Bronchial epithelial cell (primary cell): ENCODE measurements at places on chromosomes 12 and 14.

DNA sequence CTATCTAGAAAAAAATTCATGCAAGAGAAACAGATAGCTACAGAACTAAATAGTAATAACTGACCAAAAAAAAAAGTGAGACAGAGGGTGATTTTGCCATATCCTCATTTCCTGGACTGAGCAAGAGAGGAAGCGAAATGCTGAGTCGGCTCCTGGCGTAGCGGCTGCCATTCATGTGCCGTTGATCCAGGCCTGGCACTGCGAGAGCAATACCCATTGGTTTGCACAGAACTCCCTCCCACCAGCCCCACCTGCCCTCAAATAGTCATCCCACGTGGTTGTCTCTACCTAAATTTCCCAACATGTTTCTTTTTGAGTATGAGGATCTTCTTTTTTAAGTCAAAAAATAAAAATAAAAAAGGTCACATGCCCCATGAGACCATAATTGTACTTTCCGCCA is 9.4 kb upstream of the WNT5B start:
- no peak for DNase-seq

GRCh38 chr12:124411281-124411878 is 116.5 kb downstream of the RFLNA start:
- DNase-seq: peak; percentile 83

DNA sequence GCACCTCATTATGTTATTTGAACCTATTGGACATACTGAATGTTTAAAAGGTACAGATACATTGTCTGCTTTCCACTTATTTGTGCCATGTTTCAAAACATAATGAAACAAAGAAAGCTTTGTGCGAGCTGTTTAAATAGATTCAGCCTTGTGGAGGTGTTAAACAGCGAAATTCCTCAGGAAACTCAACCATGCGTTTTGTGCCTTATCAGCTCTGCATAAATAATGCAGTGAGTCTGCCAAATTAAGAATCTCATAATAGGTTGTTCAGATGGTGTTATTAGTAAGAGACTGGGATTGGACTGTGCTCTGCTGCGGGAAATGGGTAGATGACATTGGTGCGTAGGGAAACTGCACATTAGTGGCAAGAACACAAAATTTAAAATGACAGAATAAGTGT is 163.7 kb upstream of the CLEC14A start:
- DNase-seq: no peak

DNA sequence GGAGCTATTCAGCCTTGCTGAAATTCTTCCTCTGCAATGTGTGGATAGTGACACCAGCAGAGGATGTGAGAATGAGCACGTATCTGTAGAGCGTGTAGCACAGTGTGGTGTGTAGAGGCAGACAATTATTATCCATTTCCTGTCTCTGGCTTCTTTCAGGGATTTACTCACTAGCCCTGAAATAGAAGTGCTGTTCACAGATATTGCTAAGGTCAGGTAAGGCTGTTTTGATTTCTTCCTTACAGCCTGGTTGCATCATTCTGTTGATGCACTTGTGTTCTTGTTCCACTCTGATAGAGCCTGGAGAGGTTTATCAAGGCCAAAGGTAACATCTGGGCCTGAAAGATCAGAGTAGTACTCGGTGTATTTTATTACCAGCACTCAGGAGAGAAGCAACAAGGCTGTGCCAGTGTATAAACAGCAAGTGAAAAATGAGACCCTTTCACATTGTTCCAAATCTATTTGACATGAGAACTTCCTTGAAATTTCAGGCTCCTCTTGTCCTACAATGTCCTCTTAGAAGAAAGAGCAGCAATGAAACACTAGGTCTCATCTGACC is 16.7 kb downstream of the ARG2 start:
- peak; percentile 61 for DNase-seq

DNA sequence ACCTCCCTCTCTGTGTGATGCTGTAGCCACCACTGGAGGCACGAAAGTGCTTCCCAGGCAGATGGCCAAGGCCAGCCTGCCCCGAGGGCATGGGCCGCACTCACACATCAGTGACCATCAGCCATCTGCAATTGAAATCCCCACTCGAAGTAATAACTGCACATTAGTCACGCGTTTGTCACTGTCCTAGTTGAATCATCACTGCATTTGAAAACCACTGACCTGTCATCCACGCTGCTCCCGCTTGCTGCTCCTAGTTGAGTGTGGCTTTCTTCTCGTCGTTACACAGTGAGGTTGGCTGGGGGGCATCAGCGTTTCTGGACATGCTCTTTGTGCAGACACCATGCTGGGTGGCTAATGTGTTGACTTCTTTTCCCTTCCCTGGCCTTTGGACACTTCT is 176.1 kb downstream of the ADGRD1 start:
- no peak for DNase-seq

- DNase-seq: no peak
Measured at GRCh38 chr14:31286456-31287293, 79.1 kb upstream of the HECTD1 start.

- DNase-seq: no peak
Measured at GRCh38 chr14:93481758-93482157, 51.0 kb downstream of the UNC79 start.

GRCh38 chr12:3554371-3555115 is 63.5 kb downstream of the PRMT8 start:
- DNase-seq: no peak

DNA sequence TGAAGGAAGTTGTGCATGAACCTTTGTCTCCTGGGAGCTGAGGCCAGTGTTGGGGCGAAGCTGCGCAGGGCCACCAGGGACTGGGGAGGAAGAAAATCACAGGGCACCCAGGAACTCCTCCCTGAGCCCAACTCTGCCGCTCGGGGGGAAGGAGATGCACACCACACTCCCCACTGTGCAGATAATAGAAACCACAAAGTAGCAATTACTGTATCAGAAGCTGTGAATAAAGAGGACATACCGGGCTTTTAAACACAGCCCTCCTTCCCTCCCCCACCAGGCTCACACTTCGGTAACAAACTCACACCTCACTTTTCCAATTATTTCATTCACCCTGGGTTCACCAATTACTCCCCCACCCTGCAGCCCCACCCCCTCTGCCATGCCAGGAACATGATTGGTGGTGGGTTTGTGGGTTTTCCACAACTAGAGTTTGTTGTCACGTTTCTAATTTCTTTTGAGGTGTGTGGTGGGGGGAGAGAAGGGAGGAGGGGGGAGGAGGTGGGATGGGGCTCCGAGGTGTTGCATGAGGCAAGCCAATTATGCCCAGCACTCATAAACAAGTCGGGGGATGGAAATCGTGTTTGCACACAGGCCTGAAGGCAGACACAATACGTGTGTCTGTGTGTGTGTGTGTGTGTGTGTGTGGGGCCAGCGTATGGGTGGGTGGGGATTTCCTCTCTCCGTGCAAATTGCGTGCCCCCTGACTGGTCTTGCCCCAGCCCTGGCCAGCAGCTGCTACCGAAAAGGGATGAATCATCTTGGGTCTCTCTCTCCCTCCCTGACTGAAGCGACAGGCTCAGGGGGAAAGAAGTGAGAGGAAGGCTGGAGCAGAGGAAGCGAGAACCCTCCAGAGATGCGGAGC is 103.3 kb downstream of the RBM19 start:
- DNase-seq: peak; percentile 44

GRCh38 chr12:62717643-62718042 is 217.3 kb downstream of the PPM1H start:
- no peak for DNase-seq

GRCh38 chr14:105126126-105126980 is 42.2 kb downstream of the JAG2 start:
- DNase-seq: no peak

GRCh38 chr12:79920421-79921238 is 14.3 kb downstream of the PPP1R12A start:
- no peak for DNase-seq

GRCh38 chr12:79451978-79452377 is 238.8 kb downstream of the PAWR start:
- peak; percentile 87 for DNase-seq

- no peak for DNase-seq
Measured at GRCh38 chr12:123996581-123996980, 23.6 kb downstream of the ZNF664 start.

DNA sequence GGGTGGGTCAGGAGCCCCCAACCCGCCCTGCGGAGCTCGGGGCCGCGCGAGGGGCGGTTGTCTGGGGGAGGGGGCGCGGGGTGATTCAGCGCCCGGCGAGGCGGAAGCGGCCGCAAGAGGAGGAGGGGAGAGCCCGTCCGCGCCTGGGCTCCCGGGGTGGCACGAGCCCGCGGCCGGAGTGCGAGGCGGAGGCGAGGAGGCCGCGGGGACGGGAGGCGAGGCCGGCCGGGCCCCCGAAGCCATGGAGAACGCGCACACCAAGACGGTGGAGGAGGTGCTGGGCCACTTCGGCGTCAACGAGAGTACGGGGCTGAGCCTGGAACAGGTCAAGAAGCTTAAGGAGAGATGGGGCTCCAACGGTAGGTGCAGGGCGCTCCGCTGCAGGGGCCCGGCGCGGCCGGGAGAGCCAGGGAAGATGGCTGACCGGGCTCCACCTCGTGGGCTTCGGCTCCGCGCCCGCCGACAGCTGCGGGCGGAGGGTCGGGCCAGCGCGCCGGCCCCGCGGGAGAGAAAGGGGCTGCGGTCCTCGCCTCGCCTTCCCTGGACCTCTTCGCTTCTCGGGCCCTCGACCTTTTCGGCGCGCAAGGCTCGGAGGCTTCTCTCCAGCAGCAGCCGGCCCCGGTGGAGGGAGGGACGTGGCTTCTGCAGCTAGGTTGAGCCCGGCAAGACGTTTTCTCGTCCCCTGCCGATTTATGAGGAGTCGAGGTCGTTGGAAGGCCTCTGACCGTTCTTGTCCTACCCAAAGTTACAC is 677 bp downstream of the ATP2A2 start:
- DNase-seq: no peak

DNA sequence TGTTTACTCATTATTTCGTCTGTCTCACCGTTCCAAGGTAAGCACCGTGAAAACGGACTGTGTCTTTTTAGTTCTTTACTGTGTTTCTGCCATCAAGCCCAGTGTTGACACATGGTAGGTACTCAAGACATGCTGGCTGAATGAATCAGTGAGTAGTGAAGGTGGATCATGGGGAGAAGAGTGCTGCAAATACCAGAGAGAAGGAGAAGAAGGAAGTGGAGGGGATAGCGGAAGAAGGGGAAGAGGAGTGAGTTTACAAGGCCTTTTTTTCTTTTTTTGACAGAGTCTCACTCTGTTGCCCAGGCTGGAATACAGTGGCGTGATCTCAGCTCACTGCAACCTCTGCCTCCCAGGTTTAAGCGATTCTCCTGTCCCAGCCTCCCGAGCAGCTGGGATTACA is 54.6 kb downstream of the ETV6 start:
- DNase-seq: no peak

- DNase-seq: no peak
Measured at GRCh38 chr14:39641224-39641623, 209.0 kb upstream of the FBXO33 start.

- DNase-seq: no peak
Measured at GRCh38 chr12:124299628-124300388, 4.9 kb downstream of the RFLNA start.

GRCh38 chr12:109387425-109388166 is 39.9 kb downstream of the MYO1H start:
- DNase-seq: peak; percentile 13

- peak; percentile 77 for DNase-seq
Measured at GRCh38 chr14:71725922-71726579, 206.2 kb upstream of the RGS6 start.

- no peak for DNase-seq
Measured at GRCh38 chr14:21614240-21614639, 20.5 kb downstream of the OR10G2 start.

DNA sequence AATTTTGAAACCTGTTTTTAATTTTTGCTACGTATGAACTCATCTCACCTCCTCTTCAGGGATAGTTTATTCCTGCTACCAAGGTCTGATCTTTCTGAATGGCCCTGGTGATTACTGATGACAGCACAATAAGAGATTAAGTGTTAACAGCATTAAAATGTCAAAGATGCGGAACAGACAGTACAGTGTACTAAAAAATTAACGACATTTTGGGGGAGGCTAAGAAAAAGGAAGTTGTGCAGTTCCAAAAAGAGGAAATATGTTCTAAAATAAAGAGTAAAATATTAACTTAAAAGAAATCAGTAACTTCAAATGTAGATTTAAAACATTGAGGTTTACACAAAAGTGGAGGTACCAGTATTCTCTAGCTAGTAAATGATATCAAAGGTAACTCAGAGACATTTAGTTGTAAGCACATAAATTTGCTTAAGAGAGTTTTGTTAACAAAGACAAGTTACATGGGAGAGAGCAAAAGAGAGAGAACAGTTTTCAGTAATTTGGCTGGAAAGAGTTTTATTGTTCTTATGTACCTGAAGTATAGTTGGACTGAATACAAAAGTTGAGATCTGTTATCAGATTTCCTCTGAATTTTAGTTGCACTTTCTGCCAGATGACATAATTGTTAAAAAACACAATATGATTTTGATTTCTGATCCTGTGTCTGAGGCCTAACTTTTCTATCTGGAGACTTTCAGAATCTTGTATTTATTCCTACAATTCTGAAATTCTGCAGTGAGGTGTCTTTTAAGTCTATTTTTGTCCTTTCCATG is 4.2 kb upstream of the CLECL1 start:
- DNase-seq: no peak

- DNase-seq: no peak
Measured at GRCh38 chr14:105149146-105149781, 19.3 kb downstream of the JAG2 start.

- no peak for DNase-seq
Measured at GRCh38 chr12:43255522-43256111, 296.4 kb downstream of the ADAMTS20 start.

DNA sequence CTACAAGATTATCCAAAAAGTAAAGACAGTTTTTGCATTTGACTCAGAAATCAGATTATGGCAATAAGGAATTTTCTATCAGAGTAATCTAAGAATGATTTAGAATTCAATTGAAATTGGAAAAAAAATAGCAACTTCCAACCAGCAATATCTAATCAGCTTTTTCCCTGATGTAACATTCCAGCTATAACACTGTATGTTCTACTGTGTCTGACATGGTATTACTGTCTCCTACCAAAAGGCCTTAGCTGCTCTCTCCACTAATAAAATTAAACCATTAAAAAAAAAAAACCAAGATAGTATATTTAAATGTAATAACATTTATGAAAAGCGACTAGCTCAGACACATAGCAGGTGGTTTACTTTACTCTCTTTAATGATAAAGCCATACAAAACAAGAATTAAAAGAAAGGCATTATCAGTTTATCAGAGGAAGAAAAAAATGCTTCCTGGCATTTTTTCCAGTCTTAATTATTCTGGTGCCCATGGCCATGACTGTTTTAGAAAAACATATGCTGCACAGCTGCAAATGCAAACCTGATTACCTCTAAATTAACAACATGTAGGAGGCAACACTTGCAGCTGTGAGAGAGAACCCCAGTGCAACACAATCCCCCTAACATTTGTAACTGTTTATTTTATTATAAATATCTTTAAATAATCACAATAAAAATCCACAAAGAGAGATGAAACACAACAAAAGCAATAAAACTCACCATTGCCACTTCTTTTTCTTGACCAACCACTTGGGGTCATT is 28.8 kb downstream of the PHLDA1 start:
- no peak for DNase-seq

- DNase-seq: no peak
Measured at GRCh38 chr14:98594156-98594555, 677.8 kb downstream of the BCL11B start.

DNA sequence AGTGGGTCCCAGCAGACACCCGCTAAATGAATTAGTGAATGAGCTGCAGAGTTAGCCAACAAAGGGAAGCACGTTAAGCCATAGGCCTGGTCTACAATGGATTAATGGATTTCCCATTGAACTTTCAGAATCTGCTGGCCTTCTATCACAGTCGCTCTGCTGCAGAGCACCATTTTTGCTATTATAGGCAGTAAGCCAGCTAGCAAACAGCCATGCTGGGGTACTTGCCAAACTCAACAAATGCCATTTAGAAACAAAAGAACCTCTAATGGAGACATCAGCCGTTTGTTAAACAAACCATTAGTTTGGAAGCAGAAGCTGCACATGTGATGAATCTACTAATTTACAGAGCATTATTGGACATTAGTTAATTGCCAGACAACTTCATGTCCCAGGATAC is 181.1 kb upstream of the STXBP6 start:
- no peak for DNase-seq
